ENCODE measurements at places on chromosomes 4 and X.

DNA sequence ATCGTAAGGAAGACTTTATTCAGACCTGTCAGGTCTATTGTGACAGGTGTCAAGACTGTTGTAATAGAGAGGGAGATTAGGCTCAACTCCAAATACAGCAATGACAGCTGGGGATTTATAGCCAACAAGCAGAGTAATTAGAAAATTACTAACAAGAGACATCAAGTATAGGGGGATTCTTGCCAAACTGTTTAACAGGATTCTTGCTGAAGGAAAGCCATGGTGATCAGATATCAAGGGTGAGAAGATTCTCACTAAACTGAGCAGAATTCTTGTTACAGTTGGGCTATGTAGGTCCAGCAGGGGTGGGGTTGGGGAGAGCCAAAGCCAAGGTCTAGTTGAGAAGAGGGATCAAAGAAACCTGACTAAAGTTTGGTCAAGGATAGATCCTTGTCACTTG lies 461.0 kb upstream of the GALNT7 start:
- DNase-seq, result no peak

- DNase-seq, result no peak
These were observed 408 bp downstream of the TMEM33 start for GRCh38 chr4:41935652-41936021.

DNA sequence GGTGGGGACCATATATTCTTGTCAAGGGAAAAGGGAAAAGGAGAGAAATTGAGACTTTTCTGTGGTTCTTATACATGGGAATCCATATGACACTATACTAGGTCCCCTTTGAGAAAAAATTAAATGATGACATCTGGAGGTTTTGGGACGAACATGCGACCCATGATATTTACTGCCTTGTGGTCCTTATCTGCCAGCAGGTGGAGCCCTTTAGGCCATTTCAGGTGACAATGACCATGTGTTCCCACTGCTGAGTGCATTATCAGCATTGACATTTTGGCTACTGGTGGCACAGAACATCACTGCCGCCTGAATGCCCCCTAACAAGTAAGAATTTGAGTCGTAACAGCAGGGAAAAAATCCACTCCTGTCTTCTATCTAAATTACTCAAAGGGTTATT lies 843.4 kb downstream of the FSTL5 start:
- DNase-seq, result peak; percentile 6

DNA sequence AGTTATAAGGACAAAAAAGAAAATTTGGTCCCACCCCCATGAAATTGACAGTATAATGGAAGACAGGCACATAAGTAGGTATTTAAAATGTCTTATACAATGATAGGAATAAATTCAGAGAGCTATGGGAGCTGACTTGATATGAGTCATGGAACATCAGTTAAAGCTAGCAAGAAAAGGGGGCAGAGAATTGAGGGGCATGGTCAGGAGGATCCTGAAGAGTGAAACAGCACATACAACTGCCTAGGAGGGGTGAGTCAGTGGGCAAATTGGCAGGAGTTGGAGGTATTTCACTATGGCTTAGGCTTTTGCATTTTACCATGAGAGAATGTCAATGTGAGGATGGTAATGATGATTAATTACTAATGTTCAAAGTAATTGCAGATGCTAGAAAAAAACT lies 95.4 kb upstream of the BANK1 start:
- no peak for DNase-seq

- no peak for DNase-seq
These were observed 43.5 kb upstream of the PDE5A start for GRCh38 chr4:119672086-119672485.

DNA sequence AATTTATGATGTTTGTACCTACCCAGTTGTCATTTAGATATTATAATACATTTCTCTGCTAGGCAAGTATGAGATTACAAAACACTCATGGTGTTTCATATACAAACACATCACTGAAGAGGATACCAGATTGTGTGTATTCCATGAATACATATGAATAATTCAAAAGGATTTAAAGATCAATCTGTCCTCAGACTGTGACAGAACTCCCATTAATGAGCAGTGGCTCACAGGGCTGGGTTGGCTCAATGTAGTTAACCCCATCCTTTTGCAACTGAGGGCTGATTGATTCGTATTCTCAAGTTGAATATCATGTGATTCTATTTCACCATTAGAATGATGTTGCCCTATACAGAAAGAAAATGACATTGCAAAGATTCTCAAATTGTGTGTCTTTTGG lies 79.6 kb upstream of the SPANXN2 start:
- no peak for DNase-seq

- DNase-seq, result no peak
These were observed 42.7 kb downstream of the HPRT1 start for GRCh38 chrX:134502686-134503085.

GRCh38 chr4:80014531-80014930 lies 58.5 kb downstream of the ANTXR2 start:
- no peak for DNase-seq

GRCh38 chr4:165177725-165178666 lies 29.4 kb upstream of the KLHL2 start:
- DNase-seq, result no peak

DNA sequence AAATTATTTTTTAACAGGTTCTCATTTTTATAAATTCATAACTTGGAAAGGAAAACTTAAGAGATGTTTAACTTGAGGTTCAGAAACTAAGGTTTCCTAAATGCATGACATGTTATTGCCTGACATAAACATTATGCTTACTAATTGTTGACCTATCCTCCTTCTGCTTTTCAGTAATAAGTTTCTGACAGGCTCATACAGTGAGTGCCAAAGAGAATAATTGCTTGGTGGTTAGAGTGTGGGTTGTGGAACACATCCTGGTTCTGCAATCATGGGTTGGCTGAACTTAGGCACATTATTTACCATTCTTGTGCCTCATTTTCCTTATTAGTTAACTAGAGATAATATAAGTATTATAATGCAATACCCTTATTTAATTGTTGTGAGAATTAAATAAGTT lies 56.5 kb downstream of the BMPR1B start:
- DNase-seq, result no peak

- no peak for DNase-seq
These were observed 123.1 kb downstream of the BTC start for GRCh38 chr4:74671080-74671698.

DNA sequence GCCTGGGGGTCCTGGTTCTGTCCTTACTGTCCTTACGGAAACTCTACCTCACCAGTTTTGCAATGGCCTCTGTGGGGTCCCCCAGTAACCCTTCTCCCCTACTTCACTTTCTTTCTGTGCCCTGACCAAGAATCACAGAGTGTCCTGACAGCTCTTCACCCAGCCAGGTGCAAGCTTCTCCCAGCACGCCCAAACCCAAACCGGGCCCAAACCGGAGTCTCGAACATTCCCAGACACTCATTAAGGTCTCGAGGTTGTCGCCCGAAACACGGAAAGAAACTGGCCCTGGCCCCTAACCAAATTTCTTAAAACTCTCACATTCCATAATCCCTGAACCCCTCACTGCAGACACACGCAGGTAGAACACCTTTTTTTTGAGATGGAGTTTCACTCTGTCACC lies 19.1 kb downstream of the TRIML1 start:
- DNase-seq, result no peak

- no peak for DNase-seq
These were observed 212.5 kb upstream of the NDST3 start for GRCh38 chr4:117821834-117822233.

- no peak for DNase-seq
These were observed 98.5 kb downstream of the JADE1 start for GRCh38 chr4:128907981-128908380.

DNA sequence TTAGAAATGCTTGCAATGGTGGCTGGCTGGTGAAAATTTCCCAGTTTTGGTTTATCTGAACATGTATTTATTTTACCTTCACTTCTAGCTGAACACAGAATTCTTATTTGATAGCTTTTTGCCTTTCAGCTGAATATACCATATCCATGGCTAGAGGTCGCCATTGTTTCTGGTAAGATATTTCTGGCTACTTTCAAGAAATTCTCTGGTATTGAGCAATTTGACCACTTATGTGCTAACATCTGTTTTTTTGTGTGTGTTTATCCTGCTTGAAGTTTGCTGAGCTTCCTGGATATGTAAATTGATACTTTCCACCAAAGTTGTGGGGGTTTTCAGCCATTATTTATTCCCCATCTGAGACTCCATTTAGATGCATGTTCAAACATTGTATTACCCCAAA lies 75.4 kb downstream of the FBXW7 start:
- peak; percentile 77 for DNase-seq

DNA sequence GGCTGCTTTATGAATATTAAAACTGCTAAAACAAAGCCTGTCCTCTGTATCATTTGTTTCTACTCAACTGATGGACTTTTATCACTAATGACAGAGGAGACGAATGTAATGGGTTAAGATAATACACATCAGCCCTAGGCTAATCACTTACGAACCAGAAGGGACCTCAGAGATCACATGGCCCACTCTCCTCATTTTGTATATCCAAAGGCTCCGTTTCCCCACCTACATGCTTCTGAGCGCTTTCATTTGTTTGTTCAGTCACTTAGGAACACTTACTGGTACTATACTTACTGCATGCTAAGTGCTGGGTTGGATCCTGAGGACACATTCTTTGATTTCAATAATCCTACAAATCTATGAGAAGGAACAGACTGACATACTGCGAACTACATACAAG lies 169.3 kb downstream of the CEP135 start:
- DNase-seq, result no peak

DNA sequence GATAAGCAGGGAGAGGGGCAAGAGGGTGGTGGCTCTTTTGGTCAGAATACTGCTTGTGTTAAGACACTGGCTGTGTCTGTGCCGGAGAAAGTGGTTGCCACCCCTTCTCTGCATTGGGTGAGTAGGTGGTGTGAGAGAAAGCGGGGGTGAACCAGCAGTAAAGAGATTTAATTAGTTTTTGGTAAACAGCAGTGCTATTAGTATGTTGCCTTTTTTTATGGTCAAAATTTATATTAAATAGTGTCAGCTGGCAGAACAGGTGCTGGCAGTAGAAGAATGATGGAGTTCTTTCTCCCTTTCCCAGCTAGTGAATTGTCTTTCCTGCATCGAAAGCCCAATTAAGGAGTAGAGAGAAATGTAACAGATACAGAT lies 181.6 kb downstream of the LARP7 start:
- no peak for DNase-seq

- DNase-seq, result peak; percentile 71
These were observed 1.6 kb downstream of the SLC49A3 start for GRCh38 chr4:687048-687970.

GRCh38 chrX:150486011-150486410 lies 82.4 kb upstream of the MTM1 start:
- DNase-seq, result no peak

DNA sequence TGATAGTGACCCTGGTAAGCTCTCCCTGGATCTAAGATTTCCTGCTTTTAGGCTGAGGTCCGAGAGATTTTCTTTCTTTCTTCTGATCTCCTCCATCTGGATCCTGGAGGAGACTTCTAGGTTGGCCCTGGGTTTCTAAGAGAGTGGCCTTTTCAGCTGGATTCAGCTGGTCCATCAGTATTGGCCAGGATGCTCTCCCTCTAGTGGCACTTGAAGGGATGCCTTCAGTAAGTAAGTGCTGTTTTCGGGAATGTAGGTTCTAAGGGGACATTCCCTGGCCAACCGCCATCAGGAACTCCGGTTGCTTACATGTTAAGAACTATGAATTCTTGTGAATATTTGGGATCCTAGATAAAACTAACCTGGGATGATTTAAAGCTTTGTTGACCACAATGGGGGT lies 56.9 kb downstream of the SERTM2 start:
- no peak for DNase-seq

DNA sequence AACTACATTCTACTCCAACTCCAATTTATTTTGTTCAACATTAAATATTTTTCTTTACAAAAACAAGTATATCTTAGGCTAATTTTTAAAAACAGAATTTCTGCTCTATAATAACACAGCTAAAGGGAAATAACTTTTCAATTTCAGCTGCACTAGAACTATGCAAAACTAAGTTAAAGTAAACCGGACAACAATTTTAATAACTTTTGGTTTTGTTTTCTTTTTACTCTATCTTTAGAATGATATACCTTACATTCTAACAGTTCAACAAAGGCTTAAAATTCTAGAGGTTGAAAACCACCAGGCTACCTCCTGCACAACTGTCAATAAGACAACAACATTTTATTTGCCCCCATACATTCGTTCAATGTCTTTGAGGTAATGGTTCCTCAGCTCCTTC lies 18.7 kb upstream of the KCNE5 start:
- no peak for DNase-seq

DNA sequence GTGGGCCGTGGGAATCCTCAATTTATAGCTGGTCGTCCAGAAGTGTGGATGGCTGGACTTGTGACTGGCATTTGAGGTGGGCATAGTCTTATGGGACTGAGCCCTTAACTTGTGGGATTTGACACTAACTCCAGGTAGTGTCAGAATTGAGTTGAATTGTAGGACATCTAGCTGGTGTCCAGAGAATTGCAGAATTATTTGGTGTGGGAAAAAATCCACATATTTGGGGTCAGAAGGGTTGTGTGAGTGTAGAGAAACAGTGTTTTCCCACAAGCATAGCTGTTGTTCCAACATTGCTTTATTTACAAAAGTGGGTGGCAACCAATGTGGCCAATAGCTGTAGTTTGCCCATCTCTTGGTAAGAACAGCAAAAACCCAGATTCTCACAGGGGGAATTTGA lies 91.3 kb downstream of the MOSPD2 start:
- no peak for DNase-seq

DNA sequence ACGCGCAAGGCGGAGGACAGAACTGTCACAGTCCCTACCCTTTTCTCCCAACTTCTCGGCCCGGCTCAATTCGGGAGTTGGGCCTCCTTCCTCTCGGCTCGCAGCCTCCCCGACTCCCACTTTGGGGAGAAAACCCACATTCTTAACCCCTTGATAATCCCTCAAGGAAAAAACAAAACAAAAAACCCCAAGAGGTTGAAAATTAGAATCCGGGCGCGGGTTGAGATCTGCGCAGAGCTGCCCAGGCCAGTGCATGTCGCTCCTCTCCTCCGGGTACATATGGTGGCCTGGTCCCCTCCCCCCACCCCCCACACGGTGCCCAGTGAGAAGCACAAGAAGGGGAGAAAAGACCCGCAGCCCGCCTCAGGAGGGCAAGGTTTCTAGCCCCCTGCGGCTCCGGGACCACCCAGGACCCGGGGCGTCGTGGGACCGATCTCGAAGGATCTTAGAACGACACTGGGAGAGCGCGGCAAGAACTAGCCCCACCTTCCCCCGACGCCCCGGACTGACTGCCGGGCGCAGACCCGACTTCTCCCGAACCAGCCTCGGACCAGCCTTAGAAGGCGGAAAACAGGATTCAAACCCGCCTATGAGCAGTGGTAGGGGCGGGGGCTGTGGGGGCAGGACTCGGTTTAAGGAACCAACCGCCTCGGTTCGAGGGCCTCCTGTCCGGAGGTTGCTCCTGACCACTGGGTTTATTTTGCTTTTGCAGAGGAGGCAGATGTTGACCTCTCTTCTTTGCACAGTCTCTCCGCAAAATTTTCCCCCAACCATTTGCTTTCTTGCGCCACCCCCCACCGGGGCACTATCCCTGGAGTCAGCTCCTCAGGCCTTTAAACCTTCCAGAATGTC lies 2.5 kb upstream of the PDGFRA start:
- no peak for DNase-seq

DNA sequence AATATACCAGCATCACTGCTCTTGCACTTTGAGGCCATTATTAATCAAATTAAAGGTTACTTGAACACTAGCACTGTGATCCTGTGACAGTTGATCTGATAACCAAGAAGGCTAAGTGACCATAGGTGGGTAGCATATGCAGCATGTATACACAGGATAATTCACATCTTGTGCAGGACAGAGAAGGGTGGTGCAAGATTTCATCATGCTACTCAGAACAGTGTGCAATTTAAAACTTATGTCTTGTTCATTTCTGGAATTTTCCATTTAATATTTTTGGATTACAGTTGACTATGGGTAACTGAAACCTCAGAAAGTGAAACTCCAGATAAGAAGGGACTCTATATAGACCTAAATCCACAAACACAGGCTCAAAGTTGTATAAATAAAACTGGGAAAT lies 78.2 kb upstream of the PDE5A start:
- no peak for DNase-seq
